NCI-H524 (cell line): ENCODE measurements at places on chromosomes 7 and 10.

- no peak for DNase-seq
Measured at GRCh38 chr10:89653410-89653869, 8.4 kb upstream of the PANK1 start.

- DNase-seq = no peak
Measured at GRCh38 chr10:31896968-31897384, 31.7 kb downstream of the ARHGAP12 start.

- DNase-seq = no peak
Measured at GRCh38 chr7:102004848-102005247, 187.4 kb downstream of the CUX1 start.

- no peak for DNase-seq
Measured at GRCh38 chr7:38052786-38053185, 125.3 kb upstream of the STARD3NL start.
